Ascending aorta (tissue), 2 donors: ENCODE measurements at places on chromosomes 4 and X. TPM values are rescaled to one million over a fixed set of nuclear protein-coding genes. Genes with fewer than 3 reads are reported as not detected.

The PCDH18 gene
- total RNA-seq = 31.6 TPM

GRCh38 chr4:73308286-73308685 is 49.7 kb upstream of the ANKRD17 start:
- H3K4me3 ChIP-seq = no peak overlapping the region
- DNase-seq = no peak
- no peaks in the 10 kb centered on the region for H3K4me1 ChIP-seq
- no peaks in the 10 kb centered on the region for H3K27me3 ChIP-seq
- no peaks in the 10 kb centered on the region for H3K36me3 ChIP-seq

The OPN1MW2 gene
- total RNA-seq = not detected

The STK26 gene
- total RNA-seq = 1.8 TPM

DNA sequence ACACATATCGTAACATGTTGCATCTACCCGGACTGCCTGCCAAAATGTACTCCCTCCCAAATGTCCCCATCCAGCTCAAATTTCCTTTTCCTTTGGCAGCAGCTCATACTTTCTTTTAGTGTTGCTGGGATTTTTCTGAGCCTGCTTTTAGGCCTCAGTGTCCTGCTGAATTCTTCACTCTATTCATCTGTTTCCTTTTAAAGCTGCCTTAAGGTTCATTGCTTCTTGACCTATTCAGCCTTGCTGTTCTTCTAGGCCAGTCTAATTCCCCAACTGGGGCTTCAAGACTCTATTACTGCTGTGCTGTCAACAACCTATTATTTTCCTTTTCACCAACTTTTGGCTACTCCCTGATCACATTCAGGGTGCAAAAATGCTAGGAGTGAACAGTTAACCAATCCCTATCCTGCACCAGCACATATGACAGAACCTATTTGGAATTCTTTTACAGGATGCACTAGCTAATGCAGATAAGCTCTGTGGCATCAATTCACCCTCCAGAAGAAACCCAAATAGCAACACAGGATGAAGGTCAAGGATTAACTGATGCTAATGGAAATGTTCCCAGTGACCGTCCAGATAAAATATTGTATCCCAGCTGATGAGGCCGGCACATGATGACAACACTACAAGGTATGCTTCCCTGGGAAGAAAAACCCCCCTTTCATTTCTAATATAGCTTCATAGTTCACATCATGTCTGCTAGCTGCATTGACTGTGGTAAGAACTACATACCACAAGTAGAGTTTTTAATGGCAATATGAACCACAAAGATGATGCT is 114.7 kb upstream of the TTC29 start:
- H3K36me3 ChIP-seq = no peaks in the 10 kb centered on the region
- no peaks in the 10 kb centered on the region for H3K27me3 ChIP-seq
- DNase-seq = no peak

- DNase-seq = no peak
- H3K4me3 ChIP-seq = no peak overlapping the region
- H3K27me3 ChIP-seq = no peaks in the 10 kb centered on the region
- no peaks in the 10 kb centered on the region for H3K4me1 ChIP-seq
- H3K27ac ChIP-seq = no peak overlapping the region
Observed at GRCh38 chr4:164023214-164023613, 528.7 kb downstream of the TMA16 start.

GRCh38 chr4:77385124-77385969 is 220.3 kb upstream of the CXCL13 start:
- no peak overlapping the region for H3K4me3 ChIP-seq
- no peaks in the 10 kb centered on the region for H3K4me1 ChIP-seq
- H3K27ac ChIP-seq = no peak overlapping the region
- no peak for DNase-seq
